Colonic mucosa (tissue), 4 donors: ENCODE measurements at places on chromosomes 1 and 21. TPM values are rescaled to one million over a fixed set of nuclear protein-coding genes. Genes with fewer than 3 reads are reported as not detected.

MAP3K21 gene
- total RNA-seq = 16.4 TPM

RNF186 gene
- total RNA-seq = 43.0 TPM

C1orf232 gene
- total RNA-seq = not detected

OPRD1 gene
- total RNA-seq = 0.16 TPM

C1orf94 gene
- not detected for total RNA-seq

- DNase-seq = no peak
These were observed 680.3 kb downstream of the PLA2G4A start for GRCh38 chr1:187509091-187509490.

GRCh38 chr1:18123467-18123992, 15.9 kb downstream of the IGSF21 start:
- no peak for DNase-seq

DNA sequence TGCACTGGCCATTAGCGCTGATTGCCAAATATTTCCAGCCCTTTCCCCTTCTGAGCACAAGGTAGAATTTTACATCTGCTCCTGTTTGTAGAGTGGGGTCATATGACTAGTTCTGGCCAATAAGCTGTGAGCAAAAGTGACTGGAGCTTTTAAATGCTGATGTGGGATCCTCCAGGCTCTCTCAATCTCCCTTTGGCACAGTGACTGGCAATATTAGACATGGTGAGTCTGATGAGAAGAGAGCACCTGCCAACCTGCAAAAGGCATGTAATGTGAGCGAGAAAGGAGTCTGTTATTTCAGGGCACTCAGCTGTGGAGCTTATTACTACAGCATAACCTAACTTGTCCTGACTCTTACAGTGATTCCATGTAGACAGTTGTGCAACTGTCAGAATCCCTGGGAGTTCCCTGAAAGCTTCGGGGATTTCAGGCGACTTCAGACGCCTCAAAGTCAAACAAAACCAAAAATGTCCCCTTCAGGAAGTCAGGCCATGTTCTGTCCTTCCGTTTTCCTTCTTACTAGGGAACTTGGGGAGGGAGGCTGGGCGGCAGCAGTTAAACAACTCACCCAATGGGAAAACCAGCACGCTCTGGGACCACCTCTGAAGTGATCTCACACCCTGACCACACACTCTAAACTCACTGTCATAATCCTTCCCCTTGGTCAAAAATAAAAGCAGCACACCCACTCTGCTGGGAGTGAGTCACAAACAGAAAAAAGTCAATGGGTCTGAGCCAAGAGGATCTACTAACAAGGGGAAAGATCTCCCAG, 3.6 kb upstream of the RASSF5 start:
- no peak for DNase-seq

- no peak for DNase-seq
These were observed 609.6 kb downstream of the PTPRU start for GRCh38 chr1:29845910-29846309.

- no peak for DNase-seq
These were observed 338.2 kb downstream of the ASTN1 start for GRCh38 chr1:176826265-176826664.

DNA sequence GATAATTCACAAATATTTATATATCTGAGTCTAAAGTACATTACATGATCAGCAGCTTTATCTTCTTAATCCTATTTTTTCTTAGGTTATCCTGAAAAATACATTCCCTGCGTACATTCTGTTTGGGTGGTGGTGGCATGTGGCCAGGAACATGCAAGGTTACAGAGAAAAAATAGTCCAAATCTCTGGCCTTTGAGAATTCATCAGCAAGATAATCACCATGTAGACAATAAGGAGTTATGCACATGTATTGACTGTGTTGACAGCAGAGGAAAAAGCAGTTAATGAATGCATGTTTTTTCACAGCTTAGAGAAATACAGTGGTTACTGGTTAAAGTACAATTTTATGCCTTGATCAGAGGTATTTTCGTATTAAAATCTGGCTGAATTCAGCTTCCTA, 49.0 kb downstream of the ABCA4 start:
- no peak for DNase-seq

DNA sequence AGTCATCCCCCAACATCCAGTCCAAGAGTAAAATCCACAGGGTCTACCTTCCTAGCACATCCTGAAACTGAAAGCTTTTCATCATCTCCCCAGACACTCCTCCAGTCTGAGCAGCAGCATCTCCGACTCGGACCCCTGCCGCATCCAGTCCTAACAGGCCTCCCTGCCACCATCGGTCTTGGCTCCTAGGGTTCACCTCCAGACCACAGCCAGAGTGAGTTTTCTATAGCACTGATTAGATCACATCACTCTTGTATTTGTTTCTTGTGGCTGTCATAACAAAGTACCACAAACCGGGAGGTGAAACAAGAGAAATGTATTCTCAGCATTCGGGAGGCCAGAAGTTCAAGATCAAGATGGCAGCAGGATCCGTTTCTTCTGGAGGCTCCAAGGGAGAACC, 187.8 kb downstream of the TOMM20 start:
- DNase-seq = peak; percentile 16

GRCh38 chr1:56456435-56457101, 122.8 kb downstream of the PLPP3 start:
- DNase-seq = no peak

GRCh38 chr1:195831789-195832188, 776.5 kb downstream of the KCNT2 start:
- DNase-seq = no peak

DNA sequence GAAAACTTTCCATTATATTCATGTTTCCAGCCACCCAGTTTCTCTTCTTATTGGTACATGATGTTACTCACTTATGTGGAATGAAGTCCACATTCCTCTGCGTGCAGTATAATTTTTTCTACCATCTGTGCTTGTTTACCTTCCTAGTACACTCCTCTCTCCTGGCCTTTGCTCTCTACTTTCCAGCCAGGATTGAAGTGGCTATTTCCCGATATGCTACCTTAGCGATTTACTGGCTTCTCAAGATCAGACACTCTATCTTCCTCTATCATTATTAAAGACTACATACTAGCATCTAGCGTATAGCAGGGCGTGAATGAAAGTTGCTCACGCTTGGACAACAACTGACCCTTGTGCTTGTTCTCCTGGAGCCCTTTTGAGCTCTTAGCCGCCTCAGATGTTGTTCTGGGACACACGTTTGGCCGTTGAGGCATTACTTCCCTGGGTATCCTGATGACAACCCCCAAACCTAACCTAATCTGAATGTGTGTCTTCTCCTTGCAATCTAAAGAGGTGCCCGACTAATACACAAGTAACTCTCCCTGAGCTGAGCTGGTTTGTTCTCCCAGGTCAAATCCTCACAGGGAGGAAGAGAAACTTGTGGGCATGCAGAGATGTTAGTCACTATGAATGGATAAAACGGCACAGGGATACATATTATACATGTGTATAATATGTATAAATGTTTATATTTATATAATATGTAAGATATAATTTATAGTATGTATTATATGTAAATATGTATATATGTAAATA, 13.4 kb upstream of the MTARC2 start:
- DNase-seq = peak; percentile 58

GRCh38 chr21:39020751-39021477, 162.3 kb downstream of the PSMG1 start:
- DNase-seq = no peak
